Cortex of kidney (tissue), 1 donor: ENCODE measurements at places on chromosomes 7 and 10.

GRCh38 chr7:81657551-81657950 lies 112.3 kb downstream of the HGF start:
- no peak for DNase-seq

- DNase-seq = no peak
These were observed 77.8 kb downstream of the TEX36 start for GRCh38 chr10:125605167-125605566.

DNA sequence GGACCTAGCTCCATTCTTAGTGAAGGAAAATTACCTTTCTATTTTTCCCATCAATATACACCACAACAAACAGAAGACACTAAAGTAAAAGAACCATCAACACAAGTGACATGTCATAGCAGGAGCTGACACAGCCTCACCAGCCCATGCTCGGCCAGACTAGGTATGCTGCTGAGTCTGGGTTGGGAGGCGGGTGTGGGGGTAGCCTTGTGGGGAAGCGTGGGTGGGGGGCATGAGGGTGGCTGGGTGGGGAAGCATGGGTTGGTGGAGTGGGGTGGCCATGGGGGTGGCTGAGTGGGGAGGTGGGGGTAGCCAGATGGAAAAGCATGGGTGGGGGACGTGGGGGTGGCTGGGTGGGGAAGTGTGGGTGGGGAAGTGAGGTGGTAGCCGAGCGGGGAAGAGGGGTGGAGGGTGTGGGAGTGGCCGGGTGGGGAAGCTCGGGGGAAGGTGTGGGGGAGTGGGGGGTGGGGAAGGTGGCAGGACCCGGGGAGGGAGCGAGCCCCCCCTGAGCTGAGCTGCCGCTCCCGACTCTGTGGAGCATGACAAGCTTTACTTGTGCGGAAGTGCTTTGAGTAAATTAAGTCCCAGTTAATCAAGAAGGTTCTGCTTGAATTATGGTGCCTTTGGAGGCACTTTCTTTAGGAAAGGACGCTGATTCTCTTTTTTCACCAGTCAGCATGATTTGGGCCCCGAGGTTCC lies 294.6 kb upstream of the ZNF32 start:
- no peak for DNase-seq

DNA sequence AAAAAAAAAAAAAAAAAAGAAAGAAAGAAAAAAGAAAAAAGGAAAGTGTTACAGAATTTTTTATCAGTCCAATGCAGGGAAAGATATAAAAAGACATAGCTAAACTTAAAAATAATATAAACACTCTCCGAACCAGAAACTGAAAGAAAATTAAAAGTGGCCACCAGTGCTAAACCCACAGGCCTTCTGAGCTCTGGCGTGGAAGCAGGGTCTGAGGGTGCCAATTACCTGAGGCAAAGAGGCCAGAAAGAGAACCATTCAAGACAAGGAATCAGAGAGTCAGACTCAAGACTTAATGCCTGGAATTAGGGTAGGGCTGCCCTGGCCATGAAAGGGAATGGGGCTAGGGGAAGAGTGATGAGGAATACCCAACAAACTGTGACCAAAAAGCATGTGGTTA lies 36.9 kb upstream of the STARD3NL start:
- DNase-seq = no peak

DNA sequence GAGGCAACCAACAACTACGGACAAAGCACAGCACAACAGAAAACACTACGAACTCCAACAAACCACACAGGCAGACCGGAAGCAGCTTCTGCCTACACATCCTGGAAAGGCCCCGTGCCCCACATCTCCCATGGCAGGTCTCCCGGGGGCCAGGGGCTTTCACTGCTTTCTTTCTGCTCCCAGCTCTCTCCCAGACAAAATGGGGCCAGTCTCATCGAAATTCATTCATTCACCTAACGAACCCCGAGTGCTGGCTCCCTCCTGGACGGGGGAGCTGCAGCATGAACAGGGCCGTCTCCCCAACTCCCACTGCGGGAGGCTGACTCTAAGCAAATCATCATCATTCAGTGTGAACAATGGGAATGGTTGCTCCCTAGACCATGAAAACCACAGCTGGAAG lies 47.6 kb upstream of the NANOS1 start:
- DNase-seq = no peak

DNA sequence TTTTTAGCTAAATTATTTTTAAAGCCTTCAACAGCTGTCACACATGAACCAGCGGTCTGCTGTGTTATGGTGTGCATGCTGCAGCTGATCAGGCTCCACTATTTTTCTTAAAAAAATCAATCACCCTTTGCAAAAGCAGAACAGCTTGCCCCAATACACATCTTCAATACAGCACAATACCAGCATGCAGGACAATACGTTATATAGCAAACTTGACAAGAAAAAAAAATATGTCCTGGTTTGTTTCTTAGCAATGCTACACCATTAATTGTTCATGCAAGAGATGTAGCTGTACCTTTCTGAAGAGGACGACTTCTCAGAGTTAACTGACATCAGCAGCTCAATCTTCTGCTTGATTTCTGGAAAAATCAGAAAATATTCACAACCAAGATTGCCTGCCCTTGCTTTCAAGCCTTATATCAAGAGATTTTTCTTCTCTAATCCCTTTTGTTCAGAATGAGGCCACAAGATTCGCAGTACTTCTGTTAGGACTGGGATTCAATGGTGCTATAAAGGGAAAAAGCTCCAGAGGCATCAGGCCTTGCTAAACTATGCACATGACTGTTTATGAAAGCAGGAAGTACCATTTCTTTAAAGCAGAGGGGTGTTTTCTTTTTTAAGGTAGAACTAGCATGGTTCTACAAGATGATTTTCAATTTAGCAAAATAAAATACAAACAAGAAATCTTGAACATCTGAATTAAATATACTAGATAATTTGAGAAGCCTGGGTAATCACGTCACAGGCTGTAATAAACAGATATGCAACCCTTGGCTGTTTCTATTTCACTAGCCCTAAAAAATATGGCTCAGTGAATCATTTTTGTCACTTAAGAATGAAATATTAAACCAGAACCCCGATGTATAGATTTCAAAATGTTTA lies 120.0 kb downstream of the SRPK2 start:
- no peak for DNase-seq

DNA sequence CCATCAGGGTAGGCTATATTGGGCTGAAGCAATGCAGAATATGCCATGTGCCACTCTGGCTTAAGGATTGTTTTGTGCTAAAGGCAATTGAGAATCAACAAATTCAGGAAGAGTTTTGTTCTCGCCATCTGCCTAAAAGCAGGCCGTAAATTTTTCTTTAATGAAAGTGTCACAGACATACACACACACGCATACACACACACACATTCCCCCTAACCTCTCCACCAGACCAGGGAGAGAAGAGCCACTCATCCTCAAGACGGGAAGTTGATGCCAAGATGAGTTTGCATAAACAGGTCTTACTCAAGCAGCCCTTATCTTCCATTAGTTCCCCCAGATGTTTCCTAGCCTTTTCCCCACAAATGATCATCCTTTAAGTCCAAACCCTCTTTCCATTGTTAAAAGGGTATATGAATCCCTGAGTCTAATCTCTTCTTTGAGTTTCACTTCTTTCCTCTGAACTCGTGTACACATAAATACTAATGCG lies 59.6 kb upstream of the TRIM24 start:
- DNase-seq = no peak

DNA sequence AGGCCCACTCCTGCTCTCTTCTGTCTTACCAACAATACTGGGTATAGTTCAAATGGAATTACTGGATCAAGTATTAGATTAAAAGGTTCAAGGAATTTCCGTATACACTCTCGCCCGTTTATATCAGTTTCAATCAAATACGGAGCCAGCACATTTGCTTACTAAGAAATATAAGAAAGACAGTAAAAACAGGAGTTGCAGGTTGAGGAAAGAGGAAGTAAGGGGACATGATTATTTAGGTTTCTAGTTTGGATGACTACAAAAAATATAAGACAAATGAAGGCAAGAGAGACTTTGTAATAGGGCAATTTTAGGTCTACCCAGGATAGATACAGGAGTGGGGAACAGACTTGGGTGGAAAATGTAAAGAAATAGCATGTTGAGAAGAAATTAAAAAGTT lies 109.9 kb upstream of the ABI1 start:
- no peak for DNase-seq

- DNase-seq = no peak
These were observed 397.5 kb upstream of the GALNT17 start for GRCh38 chr7:70734411-70734810.

DNA sequence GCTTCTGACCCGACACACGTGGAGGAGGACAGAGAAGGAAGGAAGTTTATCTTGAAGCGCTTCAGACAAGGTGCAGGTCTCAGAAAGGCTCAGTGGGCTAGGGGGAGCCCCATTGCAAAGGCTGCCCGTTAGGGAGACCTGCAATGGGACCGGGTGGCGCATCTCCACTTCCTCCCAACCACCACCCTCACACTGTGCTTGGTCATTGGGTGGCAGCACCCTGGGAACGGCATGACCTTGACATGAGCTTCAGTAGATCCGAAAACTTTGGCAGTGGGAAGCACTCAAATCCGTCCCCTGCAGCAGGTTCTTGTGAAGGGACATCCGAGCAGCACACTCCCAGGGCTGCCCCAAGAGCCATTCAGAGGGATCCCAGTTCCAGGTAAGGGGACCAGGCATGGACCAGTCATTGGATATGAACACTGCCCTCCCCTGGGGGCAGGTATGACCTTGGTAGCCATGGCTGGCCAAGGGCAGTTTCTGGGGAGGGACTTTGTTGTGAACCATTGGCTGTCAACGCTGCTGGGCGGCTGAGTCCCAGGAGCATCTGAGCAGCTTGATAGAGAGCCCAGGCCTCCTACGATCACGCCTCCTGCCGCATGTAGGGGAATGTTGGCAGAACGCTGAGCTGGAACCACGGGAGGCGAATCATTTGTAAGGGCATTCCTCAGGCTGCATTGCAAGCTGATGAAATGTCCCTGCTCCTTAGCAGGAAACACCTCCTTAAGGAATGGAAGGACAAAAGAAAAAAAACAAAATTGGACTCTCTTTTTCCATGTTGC lies 31.7 kb downstream of the GALNTL5 start:
- DNase-seq = no peak

DNA sequence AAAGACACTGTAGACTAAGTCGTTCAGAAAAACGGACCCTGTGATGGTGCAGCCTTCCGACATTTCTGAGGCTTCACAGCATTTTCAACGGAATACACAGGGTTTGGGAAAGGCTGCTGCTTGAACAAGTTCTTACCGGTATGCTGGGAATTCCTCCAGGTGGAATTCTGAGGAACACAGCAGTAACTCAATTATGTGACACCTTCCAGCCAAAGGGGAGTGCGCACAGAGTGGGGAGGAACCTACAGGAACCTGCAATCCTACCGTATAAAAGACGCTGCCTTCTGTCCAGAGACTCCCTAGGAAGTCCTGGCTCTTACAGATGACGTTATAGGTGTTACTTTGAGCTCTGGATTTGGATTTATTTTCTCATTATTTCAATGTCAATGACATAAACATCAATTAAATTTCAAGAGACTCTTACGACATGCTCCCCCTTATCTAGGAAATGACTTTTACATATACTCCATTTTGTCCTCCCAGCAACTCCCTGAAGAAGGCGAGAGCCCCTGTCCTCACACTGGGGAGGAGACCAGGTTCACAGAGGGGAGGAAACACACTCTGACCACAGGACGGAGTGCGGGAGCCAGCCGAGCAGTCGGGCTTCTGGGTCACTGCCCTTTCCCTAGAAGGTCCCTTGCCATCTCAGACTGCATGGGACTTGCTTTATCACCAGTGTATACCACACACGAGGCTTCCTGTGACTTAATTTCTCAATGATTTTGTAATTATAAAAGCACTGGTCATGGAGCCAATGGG lies 27.9 kb downstream of the VIPR2 start:
- DNase-seq = no peak

- DNase-seq = no peak
These were observed 3.0 kb upstream of the TMEM184A start for GRCh38 chr7:1558841-1559625.

DNA sequence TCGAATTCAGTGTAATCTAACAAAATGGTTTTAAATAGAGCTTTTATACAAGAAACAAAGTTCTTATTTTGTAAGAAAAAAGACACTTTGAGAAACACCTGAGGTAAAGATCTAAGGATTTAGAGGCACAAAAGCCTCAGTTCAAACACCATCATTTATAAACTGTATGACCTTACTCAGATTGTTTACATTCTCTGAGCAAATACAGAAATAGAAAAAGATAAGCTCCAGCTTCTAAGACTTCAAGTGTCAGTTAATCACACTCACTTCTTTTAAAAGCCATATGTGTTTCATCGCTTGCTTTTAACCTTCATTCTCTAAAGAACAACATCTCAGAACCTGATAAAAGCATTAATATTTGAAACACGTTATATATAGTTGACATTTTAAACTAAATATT lies 27.9 kb downstream of the CADPS2 start:
- DNase-seq = no peak

GRCh38 chr7:1536743-1537534 lies 6.4 kb downstream of the MAFK start:
- DNase-seq = no peak

DNA sequence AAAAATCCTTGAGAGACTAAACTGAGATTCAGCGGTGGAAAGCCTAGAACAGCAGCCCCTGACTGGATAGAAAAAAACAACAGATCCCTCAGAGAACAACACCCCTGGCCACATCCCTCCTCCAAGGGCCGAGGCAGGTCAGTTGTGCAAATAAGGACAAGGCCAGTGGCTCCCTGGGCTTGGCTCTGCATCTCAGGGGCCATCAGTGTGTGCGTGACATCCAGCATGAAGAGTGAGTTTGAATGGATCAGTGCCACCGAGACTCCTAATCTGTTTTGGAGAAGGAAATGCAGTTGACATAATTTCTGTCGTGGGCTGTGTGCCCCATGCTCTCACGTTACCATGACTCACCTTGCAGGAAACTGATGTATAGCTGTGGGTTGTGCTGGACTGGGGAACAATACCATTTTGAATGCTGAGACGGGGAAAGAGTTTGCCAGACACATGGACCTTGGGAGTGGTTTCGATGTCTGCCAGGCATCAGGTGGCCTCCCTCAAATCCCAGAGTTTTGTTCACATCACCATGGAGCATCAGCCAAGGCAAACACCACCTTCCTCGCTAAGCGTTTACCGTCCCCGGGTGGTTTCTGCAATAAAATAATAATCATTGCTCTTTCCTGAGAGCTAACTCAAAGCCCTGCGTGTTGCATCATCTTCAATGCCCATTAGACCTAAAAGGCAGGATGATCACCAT lies 153.2 kb upstream of the FZD8 start:
- no peak for DNase-seq
